ENCODE measurements at places on chromosomes 4 and X.

DNA sequence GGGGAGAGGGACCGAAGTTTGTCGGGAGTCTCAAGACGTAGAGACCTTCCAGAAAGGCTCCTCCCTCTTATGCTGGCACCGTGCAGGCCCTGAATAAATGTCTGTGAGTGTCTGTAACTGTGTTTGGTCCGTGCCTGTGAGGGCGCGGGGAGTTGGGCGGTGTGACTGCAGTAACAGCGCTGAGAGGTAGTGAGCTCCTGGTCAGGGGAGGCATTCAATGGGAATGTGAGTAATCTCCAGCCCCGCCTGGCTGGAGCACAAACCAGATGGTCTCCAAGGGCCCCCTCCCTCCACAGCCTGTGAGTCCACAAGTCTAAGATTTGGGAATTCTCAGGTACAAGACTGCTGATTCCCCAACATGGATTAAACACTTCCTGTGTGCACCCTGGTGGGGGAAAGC is 100.0 kb downstream of the HMX1 start:
- no peak for DNase-seq

GRCh38 chrX:104427073-104427472 is 138.9 kb upstream of the IL1RAPL2 start:
- DNase-seq: no peak

GRCh38 chr4:6010789-6011188 is 7.4 kb downstream of the C4orf50 start:
- no peak for DNase-seq

DNA sequence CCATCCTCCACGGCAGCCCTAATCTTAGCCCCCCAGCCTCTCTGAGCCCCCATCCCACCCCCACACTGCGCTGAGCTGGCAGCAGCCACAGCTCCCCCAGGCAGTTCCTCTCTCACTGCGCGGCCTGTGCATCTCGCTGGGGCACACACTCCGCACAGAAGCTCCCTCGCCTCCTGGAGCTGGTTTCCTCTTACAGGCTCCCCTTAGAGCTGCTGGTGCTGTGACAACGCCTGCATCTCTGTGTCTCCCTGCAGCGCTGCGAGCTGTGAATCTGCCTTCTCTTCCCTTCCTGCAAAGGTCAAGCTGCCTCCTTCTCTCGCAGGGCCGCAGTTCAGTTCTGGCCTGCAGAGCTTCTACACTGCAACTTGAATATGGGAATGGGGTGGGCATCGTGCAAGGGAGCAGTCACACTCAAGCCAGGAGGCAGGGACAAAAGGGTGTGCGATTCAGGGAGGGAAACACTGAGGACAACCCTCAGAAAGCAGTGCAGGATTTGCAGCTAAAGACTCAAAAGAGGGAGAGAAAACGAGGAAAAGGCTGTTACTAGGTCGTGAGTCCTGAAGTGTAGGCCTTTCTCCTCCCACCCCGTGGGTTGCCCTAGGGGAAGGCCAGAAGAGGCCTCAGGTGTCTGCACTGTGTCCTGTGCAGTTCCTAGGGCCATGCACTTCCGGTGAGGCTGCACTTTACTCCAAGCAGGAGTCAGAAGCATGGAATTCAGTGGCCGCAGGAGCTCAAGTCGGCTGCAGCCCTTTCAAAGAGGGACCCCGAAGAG is 87.0 kb downstream of the BCOR start:
- peak; percentile 37 for DNase-seq

- DNase-seq: no peak
Observed at GRCh38 chr4:10535912-10536311, 78.7 kb upstream of the ZNF518B start.
